ENCODE measurements at places on chromosomes 1 and 21. TPM values are rescaled to one million over a fixed set of nuclear protein-coding genes. Genes with fewer than 3 reads are reported as not detected.

Gene UTS2
- total RNA-seq = not detected

Gene OXCT2
- total RNA-seq = 1.2 TPM

Gene OR2G6
- total RNA-seq = not detected

Gene SPRR2G
- not detected for total RNA-seq

Gene SPRR5
- not detected for total RNA-seq

Gene FCGR3A
- 41.0 TPM for total RNA-seq

Gene TNFRSF4
- 2.0 TPM for total RNA-seq

Gene S100PBP
- total RNA-seq = 24.2 TPM

Gene SPRR2F
- total RNA-seq = 1.9 TPM

Gene MCOLN2
- total RNA-seq = 0.32 TPM
